ENCODE measurements at places on chromosomes 1 and 21. TPM values are rescaled to one million over a fixed set of nuclear protein-coding genes. Genes with fewer than 3 reads are reported as not detected.

ZNF593OS gene
- not detected for total RNA-seq

GBP6 gene
- not detected for total RNA-seq

HYI gene
- total RNA-seq, result 210 TPM

C1orf53 gene
- total RNA-seq, result 9.9 TPM

VHLL gene
- not detected for total RNA-seq

GRCh38 chr1:95028954-95029353, 43.8 kb downstream of the ALG14 start:
- no peaks in the 10 kb centered on the region for H3K27me3 ChIP-seq
- DNase-seq, result no peak
- H3K4me1 ChIP-seq, result no peaks in the 10 kb centered on the region
- H3K4me3 ChIP-seq, result no peak overlapping the region

DNA sequence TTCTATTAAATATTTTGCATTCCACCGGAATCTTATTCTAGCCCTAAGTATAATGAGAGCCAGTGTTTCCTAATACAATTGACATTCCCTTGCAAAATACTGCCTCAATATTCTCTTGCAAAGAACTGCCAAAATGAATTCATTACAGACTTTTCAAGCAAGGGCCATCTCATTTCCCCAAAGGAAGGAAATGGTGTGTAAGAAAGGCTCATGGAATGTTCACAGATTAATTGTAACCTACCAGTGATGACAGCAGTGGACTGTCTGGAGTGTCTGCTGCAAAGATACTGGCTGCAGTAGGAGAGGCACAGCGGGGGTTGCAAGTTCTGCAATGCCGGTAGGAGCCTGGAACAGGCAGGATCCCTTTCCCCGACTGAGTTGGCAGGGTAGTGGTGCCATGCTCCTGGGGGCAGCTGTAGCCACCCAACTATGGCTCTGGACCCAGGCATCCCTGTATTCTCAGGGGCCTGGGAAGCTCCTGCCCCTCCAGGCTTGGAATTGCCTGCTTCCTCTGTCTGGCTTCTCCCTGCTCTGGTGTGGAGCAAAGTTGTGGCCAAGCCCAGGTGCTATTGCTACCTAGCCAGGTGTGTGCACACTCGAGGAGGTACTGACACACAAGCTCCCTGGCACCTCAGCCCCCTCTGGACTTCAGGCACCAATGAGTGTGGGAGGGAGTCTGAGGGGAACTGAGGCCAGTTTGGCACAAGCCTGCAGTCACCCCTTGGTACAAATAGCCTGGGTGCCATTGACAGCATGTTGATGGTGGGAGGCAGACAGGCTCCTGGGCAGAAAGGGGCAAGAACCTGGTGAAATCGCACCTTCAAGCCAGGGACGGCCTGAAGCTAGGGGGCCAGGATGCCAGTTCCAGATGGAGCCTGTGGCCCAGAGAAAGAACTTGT, 1371.0 kb downstream of the KCNT2 start:
- no peak overlapping the region for H3K27ac ChIP-seq
- no peak for DNase-seq
- H3K27me3 ChIP-seq, result no peaks in the 10 kb centered on the region
- no peaks in the 10 kb centered on the region for H3K36me3 ChIP-seq
- H3K4me3 ChIP-seq, result no peak overlapping the region

GRCh38 chr1:48499211-48499735, 27.3 kb upstream of the SPATA6 start:
- no peaks in the 10 kb centered on the region for H3K4me1 ChIP-seq
- H3K27me3 ChIP-seq, result no peaks in the 10 kb centered on the region
- H3K27ac ChIP-seq, result no peak overlapping the region
- no peak overlapping the region for H3K4me3 ChIP-seq

DNA sequence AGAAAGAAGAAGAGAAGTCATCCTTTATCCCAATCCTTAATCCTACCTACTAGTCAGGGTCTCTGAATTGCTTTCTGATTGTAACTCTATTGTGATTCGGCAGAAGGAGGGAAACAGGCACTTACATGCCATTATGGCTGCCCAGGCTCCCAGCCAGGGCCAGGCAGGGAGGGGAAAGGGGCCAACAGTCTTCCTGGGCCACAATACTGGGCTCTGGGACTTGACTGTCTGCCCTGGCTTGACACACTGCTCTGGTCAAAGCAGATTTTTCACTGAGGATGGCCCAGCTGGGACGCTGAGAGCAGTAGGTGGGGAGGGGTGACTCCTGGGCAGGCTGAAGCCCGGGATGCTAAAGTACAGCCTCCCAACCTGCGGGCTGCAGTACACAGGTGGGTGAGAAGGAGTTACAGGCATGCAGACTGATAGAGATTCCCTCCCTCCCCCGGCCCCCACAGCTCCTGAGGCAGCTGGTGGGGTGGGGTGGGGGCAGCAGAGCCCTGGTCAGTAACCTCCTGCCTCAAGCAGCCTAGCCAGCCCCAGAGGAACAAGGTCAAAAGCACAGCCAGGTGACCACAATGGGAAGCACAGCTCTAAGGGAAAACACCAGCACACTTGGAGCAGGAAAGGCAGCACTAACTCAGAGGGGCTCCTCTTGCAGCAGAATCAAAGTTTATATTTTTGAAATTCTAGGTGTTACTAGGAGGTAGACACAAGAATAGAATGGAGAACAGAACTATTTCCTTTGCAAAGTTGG, 25.3 kb downstream of the KCND3 start:
- no peaks in the 10 kb centered on the region for H3K36me3 ChIP-seq
- no peaks in the 10 kb centered on the region for H3K4me1 ChIP-seq
- H3K4me3 ChIP-seq, result no peak overlapping the region
- no peak overlapping the region for H3K27ac ChIP-seq
- no peak for DNase-seq

GRCh38 chr21:16422702-16423101, 692.9 kb downstream of the USP25 start:
- DNase-seq, result no peak
- no peaks in the 10 kb centered on the region for H3K27me3 ChIP-seq
- H3K36me3 ChIP-seq, result no peaks in the 10 kb centered on the region
- no peak overlapping the region for H3K27ac ChIP-seq
- no peaks in the 10 kb centered on the region for H3K4me1 ChIP-seq

- H3K27ac ChIP-seq, result no peak overlapping the region
- H3K4me3 ChIP-seq, result no peak overlapping the region
- H3K36me3 ChIP-seq, result no peaks in the 10 kb centered on the region
These were observed 142.0 kb downstream of the MAST2 start for GRCh38 chr1:45945426-45945825.

GRCh38 chr1:40183055-40183710, 22.0 kb downstream of the RLF start:
- H3K27me3 ChIP-seq, result no peaks in the 10 kb centered on the region
- H3K27ac ChIP-seq, result no peak overlapping the region
- DNase-seq, result no peak
- H3K4me1 ChIP-seq, result no peaks in the 10 kb centered on the region
- H3K4me3 ChIP-seq, result no peak overlapping the region

DNA sequence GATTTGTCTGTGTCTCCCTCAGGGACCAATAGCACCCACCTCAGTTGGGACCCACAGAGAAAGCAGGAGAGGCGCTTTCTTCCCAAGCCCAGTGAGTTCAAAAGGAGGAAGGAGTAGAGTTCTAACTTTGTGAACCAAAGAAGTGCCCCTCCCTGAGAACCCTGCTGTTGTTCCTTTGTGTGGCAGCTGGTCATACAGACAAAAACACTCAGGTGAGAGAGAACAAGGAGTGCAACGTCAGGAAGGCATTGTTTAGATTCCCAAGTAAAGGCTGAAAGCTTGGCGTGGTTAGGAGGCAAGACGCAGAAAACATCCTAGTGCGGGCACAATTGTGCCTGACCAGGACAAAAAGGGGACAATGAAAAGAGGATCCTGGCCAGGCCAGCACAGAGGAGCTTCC, 654.6 kb downstream of the KIF26B start:
- no peaks in the 10 kb centered on the region for H3K36me3 ChIP-seq
- H3K4me3 ChIP-seq, result no peak overlapping the region
- no peaks in the 10 kb centered on the region for H3K4me1 ChIP-seq
- H3K27ac ChIP-seq, result no peak overlapping the region
